HT-29 (cell line): ENCODE measurements at places on chromosomes 7 and 10. TPM values are rescaled to one million over a fixed set of nuclear protein-coding genes. Genes with fewer than 3 reads are reported as not detected.

DNA sequence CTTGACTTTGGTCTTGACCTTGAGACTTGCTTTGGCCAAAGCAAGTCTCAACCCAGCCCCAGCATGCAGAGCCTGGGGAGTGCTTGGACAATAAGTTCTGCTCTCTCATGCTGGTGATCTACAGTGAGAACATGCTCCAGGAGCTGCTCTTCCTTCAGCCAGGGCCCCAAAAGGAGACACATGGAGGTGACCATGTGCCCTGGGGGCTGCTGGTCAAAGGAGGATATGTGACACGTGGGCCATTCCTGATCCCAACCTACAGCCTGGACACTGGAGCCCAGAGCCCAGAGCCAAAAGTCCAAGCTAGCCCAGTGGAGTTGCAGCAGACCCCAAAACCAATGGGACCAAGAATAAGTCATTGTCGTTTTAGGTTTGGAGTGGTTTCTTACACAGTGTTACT is 78.2 kb upstream of the CHST15 start:
- DNase-seq = no peak

DNA sequence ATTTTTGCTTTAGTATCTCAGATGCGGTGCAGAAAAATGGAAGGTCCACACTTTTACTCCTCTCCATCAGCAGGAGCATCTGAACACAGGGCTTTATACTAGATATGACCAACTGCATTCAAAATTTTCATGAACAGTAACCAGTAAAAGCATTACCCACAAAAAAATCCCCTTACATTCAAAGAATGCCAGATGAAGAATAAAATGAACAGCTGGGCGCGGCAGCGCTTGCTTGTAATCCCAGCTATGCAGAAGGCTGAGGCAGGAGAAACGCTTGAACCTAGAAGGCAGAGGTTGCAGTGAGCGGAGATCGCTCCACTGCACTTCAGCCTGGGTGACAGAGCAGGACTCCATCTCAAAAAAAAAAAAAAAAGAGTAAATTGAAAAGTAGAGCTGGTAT is 3.1 kb downstream of the SAR1A start:
- no peak for DNase-seq

DNA sequence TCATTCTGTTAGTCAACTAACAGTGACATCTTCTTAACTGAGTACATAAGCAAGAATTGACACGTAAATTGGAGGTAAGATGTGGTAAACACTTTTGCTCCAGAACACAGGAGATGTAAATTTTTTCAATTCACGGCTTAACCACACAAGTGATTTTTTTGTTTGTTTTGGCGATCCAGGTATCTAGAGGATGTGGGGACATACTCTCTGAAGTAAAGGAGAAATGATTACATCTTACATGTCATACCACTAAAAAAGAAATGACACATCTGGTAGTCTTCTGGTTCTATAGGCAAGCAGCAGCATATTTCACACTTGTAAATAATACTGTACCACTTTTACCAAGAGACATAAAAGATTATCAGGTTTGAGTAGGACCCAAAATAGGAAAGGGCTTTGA is 200.3 kb upstream of the ZWINT start:
- DNase-seq = no peak

DNA sequence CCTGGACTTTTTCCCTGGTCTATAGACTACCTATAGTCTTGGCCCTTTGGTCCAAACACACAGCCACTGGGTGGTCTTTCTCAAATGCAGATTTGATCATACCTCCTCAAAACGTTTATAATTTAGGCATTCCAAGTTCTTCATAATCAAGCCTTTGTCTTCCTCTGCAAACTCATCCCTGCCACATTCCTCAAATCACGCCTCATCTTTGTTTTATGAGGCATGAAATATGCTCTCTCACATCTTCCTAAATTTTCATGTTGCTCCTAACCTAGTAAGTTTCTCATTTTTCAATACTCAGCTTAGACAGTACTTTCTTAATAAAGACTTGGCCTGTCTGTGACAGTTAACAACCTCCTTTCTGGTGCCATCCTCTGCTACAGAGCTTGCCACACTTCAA is 10.9 kb upstream of the HERC4 start:
- DNase-seq = no peak

DNA sequence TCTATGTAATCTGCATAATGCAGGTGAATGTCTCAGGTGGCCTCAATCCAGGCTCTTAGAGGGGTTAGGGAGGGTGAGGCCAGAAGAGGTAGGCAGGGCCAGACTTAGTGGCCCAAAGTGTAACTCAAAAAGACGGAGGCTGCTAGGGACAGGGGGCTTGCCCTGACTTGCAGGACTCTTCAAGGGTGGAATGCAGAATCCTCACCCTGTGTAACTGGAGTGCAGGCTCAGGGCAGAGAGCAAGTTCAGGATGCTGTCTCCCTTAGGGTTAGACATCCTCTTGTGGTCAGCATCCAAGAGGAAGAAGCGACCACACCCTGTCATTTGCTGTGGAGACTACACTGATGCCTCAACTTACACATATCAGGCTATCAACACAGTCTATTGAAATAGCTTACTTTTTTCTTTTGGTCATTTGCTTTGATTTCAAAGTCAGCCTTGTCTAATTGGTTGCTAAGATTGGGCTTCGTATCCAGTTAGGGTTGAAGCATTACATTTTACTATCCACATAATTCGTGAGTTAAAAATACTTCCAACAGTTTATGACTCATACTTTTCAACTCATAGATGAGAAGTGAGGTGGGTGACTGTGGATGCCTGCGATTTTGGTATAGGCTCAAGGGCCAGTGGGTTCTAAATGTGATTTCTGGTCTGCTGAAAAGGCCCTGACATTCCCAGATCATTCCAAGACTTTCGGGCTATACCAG is 563.6 kb downstream of the SUGCT start:
- no peak for DNase-seq

GRCh38 chr10:30774261-30774660 is 144.7 kb upstream of the LYZL2 start:
- DNase-seq = no peak

- DNase-seq = no peak
Observed at GRCh38 chr7:50837965-50838364, 55.3 kb upstream of the GRB10 start.

GRCh38 chr7:38905056-38905759 is 3.8 kb downstream of the VPS41 start:
- DNase-seq = no peak

DNA sequence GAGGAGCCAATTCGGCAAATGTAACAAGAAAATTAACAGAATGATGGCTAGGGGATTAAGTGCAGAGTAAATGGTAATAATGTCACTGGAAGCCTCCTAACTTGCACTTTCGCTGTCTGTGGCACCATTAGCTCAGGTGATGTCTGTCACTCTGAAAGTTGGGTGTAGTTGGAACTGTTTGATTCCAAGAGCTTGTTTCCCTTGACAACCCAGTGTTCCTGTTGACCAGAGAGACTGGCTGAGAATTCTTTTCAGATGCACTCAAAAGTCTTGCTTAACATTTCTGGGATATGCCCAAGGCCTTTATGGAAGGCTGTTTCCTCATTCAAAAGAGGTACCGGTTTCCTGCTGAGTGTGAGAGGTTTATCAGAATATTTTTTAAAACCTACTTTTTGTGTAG is 49.6 kb downstream of the PLPP4 start:
- DNase-seq = no peak

GRCh38 chr10:58976254-58976653 is 200.2 kb upstream of the PHYHIPL start:
- no peak for DNase-seq

GRCh38 chr10:124997771-124998623 is 56.1 kb downstream of the ZRANB1 start:
- DNase-seq = no peak

- peak; percentile 39 for DNase-seq
Observed at GRCh38 chr10:110556969-110557601, 10.4 kb upstream of the SMC3 start.

GRCh38 chr7:41877118-41877517 is 174.2 kb upstream of the INHBA start:
- no peak for DNase-seq

GRCh38 chr10:133336577-133337369 is at the start of gene CALY:
Gene CALY, minus strand, starts transcription at chr10:133336896. Its CDS starts 7,907 bp downstream, at chr10:133328989.
- no peak for DNase-seq

- peak; percentile 45 for DNase-seq
Observed at GRCh38 chr7:118918556-118918955, 694.1 kb downstream of the ANKRD7 start.

GRCh38 chr10:44948642-44949041 is 11.0 kb upstream of the RASSF4 start:
- no peak for DNase-seq

DNA sequence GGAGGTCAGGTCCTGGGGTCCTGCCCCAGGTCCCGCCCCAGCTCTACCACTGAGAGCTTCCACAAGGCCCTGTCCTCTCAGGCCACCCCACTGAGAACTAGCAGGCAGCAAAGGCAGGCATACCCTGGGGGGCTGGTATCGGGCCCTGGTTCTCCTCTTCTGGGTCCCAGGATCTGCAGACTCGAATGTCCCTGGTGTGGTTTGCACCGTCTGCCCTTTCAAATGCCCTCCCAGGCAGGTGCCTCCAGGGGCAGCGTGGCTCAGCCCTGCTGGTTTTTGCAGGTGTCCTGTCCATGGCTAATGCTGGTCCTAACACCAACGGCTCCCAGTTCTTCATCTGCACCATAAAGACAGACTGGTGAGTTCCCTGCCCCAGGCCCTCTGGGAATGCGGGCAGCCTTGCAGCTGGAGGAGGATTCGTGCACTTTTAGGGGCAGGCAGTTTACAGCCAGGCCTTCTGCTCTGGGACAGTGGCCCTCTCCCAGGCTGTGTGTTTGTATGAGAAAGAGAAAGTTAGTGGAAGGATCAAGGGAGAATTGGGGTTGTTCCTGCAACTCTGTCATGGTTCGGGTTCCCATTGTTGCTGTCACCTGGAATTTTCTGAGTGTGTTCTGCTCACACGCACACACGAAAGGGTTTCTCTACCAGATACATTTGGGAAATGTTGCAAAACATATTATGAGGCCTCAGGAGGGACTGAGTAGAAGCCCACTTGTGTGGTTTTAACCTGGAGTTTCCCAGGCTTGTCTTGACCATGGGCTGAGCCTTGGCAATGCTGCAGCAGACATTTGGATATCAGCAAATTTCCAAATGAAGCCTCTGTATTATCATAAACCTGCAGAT is 5.0 kb downstream of the PPIF start:
- DNase-seq = no peak

DNA sequence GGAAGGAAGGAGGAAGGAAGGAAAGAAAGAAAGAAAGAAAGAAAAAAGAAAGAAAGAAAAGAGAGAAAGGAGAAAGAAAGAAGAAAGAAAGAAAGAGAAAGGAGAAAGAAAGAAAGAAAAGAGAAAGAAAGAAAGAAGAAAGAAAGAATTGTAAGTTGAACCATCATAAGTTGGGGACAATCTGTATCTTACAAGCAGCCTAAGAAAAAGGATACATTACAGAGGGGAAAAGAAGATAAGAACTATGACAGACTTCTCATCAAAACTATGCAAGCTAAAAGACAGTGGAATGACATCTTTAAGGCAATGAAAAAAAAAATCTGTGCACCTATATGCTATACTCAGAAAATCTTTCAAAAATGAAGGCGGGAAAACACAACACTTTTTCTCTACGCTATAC is 50.3 kb upstream of the SP4 start:
- DNase-seq = no peak

- DNase-seq = no peak
Observed at GRCh38 chr10:119373294-119374102, 166.1 kb downstream of the GRK5 start.

DNA sequence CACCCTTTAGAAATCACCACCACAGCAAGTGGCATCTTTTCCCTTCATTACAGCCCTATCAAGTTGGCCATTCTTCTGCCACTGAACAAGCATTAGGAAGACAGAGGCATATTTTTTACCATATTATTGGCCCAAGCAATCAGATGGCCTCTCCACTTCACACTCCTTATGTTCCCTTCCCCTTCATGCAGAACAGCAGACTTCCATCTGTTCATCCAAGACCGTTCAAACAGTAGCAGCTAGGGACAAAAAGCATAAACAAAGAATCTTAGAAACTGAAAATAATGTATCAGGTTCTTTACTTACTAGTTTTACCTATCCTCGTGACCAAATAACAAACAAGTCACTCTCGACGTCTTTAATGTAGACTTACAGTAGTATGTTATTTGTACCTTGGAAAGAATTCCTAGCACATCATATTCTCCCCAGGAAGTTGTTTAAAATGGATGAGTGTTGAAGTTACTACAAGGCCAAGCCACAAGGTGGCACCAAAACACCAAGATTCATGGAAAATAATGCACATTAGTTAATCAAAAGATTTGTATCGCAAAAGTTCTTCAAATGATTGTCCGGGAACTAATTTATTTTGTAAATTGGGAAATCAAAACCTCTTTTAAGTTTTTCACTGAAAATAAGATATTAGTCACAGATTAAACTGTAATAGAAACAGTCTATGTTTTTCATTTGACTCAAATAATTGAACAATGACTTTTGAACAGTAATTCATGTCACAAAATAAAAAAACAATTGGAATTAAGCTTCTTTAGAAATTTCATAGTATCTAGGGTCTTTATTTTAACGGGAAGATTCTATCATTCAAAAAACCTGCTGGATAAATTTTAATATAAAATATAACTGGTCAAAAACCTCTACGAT is 112.1 kb downstream of the VPS41 start:
- DNase-seq = peak; percentile 92

GRCh38 chr7:38169847-38170246 is 8.2 kb upstream of the STARD3NL start:
- DNase-seq = peak; percentile 15

GRCh38 chr7:133436014-133436428 is 183.1 kb downstream of the EXOC4 start:
- DNase-seq = no peak

DNA sequence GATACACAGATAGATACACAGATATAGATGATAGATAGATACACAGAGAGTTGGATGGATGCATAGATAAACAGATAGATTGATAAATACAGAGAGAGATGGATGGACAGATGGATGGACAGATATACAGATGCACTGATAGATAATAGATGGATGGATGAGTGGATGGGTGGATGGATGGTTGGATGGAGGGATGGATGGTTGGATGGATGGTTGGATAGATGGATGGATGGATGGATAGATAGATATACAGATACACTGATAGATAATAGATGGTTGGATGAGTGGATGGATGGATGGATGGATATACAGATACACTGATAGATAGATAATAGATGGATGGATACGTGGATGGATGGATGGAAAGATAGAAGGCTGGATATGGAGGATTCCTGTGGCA is 290.0 kb upstream of the SHH start:
- DNase-seq = no peak

DNA sequence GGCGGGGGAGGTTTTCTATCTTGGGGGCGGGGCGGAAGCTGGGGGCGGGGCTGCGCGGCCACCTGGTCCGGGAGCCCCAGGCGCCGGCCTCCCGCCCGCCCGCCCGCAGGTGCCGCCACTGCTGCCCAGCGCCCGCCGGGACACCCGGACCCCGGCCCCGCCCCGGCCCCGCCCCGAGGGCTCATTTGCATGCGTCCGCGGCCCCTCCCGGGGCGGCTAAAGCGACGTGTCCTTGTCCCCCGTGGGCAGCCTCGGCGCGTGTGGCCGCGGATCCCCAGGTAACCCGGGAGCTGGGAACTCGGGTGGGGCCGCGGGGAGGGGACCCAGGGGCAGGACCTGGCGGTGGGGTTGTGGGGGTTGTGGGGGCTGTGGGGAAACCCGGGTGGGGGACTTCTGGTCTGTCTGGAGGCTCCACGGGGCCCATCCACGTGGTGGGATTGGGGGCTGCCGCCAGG is at the start of gene BHLHA15:
Gene BHLHA15 (plus strand): TSS at position 219 of the 455 bp plus-strand sequence. CDS start 871 bp downstream, outside the sequence.
- peak; percentile 51 for DNase-seq

Gene CHCHD1
- total RNA-seq = 57.6 and 65.8 TPM in 2 replicates

Gene CDC14C
- not detected in 2 replicates for total RNA-seq

Gene NME8
- total RNA-seq = not detected in 2 replicates

Gene ZCCHC24
- 0.10 TPM in 1 of 2 replicates, not detected in the other for total RNA-seq

Gene ACSM6
- total RNA-seq = not detected in 2 replicates

Gene LIPJ
- total RNA-seq = not detected in 2 replicates

Gene STARD3NL
- 25.5 and 25.8 TPM in 2 replicates for total RNA-seq
